ENCODE measurements at places on chromosomes 7 and 10.
A peak's percentile ranks its signal among the peaks of the same experiment; 100 is the strongest.

DNA sequence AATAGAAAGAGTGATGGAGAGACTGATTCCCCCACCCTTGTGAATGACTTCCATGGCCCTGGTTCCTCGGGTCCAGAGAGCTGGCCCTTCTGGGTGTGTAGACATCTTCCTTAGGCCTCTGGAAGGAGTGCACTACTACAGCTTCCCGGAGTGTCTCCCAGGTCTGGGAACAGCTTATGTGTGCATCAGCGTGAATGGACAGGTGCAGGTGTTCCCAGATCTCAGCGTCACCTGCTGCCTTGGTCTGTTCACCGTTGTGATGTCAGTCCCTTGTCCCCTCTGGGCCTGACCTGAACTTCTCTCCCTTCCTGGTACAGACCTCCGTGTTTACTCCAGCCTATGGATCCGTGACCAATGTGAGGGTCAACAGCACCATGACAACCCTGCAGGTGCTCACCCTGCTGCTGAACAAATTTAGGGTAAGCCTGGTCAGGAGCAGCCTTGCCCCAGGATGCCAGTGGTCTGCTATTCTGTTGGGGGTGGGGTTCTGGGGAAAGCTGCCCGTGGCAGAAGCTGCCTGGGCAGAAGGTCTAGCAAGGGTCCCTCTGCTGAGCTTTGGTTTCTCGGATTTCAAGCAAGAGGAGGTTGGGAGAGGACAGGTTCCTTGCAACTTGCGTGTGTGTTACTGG, 10.5 kb upstream of the DEPP1 start:
- no peak for DNase-seq

DNA sequence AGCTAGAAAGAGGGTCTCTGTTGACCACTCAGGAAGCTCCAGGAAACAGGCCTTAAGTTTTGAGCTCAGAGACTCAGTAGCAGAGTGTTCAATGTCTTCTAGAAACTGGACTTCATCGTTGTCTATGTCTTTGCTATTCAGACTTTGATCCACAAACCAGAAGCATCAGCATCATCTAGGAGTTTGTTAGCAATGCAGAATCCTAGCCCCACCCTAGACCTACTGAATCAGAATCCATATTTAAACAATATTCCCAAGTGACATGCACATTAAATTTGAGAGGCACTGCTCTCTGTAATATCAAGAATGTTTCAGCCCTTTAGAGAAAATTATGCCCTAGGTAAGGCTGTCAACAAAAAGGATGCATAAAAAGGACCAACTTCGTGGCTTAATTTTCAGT, 12.9 kb upstream of the OGDHL start:
- no peak for DNase-seq

DNA sequence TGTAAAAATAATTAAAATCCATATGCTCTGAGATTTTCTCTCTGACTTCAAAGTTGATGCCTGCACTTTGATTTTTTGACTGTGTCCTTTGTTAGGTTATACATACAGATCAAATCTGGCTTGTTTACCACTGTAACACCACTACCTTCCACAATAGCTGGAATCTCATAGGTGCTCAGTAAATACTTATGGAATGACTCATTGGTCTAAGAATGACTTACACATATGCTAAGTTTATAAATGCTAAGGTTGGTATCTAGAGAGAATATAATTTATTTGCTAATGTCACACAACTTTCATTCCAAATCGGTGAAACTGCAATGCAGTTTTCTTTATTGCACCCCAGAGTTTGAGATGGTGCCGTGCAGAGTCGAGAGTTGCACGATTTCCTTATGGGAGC, 578.5 kb downstream of the SH2D4B start:
- DNase-seq: no peak

DNA sequence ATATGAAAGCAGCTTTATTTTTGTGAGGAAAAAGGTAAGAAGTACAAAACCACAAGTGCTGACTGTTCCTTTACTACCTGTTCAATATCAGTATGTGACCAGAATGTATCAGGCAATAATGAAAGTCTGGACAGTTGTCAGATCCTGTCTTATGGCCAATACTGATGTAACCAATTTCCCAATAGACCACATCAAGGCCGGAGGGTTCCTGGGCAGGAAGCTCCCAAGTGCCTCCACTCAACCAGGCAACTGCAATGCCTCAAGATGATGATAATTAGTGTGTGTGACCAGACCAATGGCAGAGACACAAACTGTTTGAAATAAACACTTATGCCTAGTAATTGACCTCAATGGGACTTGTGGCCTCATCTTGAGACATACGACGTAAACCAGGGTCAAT, 149.4 kb upstream of the ASAH2 start:
- no peak for DNase-seq

DNA sequence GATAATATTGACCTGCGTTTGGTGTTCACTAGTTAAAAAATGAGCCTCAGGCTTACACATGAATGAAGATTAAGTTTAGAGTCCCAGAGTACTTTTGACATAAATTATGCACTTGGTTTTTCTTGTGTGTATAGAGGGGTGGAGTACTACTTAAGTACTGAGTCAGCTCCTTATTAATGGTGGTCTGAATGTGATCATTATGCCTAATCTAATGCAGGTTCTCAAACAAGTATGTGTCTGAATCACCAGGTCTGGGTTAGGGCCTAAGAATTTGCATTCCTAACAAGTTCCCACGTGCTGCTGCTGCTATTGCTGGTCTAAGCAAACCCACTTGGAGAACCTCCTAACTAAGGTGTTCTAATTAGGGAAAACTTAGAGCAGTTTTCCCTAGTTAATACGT, 30.7 kb upstream of the STOX1 start:
- DNase-seq: no peak

DNA sequence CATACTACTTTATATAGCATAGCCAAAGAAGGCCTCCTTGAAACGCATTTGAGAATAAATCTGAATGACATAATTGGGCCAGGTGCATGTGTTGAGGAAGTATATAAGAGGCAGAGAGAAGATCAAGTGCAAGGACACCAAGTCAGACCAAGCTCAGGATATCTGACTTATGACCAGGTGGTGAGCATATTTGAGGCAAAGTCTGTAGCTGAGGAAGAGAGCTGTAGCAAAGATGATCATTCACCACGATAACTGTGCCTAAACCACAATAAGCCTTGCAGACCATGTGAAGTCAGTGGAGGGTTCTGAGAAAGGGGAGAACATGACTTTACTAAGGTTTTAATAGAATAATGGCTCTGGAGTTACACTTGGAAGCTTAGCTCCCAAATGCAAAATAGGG, 292.3 kb downstream of the SORCS1 start:
- DNase-seq: no peak

DNA sequence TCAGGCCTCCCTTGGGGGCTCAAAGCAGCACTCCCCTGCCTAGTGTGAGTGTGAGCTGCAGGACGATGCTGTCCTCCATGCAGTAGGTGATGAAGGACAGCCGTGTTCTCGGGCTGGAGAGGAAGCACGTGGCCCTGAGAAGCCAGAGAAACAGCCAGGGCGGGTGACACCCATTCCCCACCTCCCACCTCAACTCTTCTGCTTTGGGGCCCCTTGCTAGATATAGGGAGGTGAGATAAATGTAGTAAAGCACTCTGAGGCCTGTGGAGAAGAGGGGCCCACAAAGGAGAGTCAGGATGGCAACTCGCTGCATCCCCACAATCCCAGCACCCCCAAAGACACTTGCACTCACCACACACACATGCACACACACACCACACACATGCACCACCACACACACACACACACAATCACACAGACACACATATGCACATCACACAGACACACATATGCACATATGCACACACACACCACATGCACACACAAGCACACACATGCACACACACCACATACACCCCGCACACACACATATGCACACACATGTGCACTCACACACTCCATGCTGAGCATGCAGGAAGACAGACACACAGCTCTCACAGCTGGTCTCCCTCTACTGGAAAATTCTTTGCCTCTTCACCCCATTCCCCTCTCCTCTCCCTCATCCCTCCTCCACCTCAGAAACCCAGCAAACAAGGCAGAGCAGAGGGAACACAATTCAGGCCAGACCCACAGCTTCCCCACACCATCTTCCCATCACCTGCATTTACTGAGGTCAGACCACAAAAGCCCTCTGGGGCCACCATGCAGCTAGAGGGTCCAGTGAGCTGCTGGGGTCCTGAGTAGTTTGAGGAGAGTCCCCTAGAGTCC, 30.5 kb downstream of the ANXA8 start:
- no peak for DNase-seq

- DNase-seq: no peak
Measured at GRCh38 chr10:12262278-12262981, 66.4 kb downstream of the CDC123 start.

DNA sequence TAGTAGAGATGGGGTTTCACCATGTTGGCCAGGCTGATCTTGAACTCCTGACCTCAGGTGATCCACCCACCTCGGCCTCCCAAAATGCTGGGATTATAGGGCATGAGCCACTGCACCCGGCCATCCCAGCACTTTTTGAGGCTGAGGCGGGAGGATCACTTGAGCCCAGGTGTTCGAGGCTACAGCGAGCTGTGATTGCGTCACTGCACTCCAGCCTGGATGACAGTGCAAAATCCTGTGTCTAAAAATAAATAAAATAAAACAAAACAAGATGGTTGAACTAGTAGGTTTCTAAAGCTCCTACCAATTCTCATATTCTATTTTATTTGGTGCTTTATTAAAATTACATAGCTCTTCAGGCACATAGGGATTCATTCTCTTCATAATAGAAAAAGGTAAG, 890.3 kb upstream of the AUTS2 start:
- DNase-seq: no peak

DNA sequence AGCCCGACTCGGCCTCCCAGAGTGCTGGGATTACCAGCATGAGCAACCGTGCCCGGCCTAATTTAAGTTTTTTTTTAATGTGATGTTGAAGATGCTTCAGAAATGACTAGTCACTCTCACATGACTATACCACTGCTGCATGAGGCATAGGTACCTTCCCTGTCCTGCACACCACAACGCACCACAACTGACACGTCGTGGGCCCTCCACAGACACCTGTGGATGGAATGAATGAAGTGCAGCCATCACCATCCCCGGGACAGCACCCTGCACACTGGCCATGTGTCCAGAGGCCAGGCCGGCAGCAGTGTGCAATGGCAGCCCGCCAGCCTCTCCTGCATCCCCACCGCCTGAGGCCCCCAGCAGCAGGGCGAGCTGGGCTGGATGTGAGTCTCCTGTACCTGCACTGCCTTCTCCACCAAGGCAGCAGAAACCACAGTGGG, 55.1 kb downstream of the VOPP1 start:
- DNase-seq: peak; percentile 29

DNA sequence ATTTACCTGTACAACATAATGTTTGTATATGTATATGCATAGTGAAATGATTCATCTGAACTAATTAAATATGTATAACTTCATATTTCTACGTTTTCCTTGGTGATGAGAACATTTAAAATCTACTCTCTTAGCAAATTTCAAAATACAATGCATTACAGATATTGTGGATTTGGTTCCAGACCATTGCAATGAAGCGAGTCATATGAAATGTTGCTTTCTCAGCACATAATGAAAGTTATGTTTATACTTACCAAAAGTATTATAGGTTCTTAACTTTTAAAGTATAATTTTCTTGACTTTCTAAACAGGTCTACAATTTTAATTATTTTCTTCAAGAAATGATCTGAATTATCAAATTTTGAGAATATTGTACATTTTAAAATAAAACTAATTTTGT, 189.2 kb downstream of the CSTF2T start:
- no peak for DNase-seq

- DNase-seq: no peak
Measured at GRCh38 chr7:104017001-104017400, 27.5 kb upstream of the RELN start.

DNA sequence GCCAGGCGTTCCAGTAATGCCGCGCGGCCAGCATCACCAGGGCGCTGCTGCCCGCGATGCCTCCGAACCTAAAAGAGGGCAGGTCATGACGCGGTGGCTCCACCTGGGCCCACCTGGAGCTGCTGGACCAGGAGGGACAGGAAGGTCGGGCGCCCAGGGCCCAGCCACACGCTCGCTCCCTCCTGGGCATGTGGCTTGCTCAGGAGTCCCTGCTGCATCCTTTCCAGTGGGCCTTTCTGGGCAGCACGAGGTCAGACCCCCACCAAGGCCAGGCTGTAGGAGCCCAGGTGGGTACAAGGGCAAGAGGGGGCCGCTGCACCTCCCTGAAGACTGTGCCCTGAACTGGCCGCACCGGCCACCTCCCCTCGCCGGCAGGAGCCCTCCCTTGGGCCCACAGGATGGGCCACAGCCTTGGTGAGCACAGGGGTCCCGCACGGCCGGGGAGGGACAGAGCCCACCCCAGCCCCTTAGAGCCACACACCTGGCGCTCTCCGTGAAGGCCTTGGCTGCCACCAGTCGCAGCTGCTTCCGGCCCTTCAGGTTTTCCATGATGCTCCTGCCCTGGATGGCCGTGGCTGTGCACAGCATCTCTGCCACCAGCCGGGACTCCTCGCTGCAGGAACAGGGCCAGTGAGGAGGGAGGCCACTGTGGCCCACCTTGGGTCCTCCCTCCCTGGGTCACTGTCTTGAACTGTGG, 43.2 kb downstream of the CFAP46 start:
- no peak for DNase-seq

- DNase-seq: no peak
Measured at GRCh38 chr7:104723001-104723400, 291.0 kb upstream of the KMT2E start.

- DNase-seq: no peak
Measured at GRCh38 chr10:131205556-131205955, 106.0 kb downstream of the TCERG1L start.

GRCh38 chr7:134419875-134420274, 39.0 kb downstream of the AKR1B1 start:
- no peak for DNase-seq

GRCh38 chr7:25953859-25954258, 198.1 kb upstream of the NFE2L3 start:
- DNase-seq: no peak

GRCh38 chr10:69107699-69108098, 16.3 kb upstream of the VPS26A start:
- no peak for DNase-seq
